Stimulated activated CD4-positive, alpha-beta T cell treated with anti-CD3 and anti-CD28 coated beads, TNF-alpha, amount 100 ng/mL, for 24 hours (primary cell): ENCODE measurements at places on chromosomes 5 and 9.

DNA sequence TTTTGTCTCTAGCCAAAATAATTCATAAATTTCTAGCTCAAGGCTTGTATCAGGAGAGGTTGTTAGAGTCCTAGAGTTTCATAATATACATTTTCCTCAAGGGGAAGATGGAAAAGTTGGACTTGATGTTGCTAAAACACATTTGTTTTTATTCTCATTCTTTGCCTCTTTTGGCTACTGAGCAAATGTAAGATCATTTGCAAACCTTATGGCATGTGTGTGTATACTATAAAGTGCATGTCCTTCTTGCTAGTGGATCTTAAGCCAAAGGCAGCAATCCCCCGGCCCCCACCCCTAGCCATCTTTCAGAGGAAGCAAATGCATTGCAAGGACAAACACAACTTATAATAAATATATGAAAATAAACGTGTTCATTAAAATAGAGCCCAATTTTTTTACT is 43.0 kb downstream of the ADAMTSL1 start:
- DNase-seq: no peak

- DNase-seq: no peak
These were observed 6.5 kb downstream of the LRRC26 start for GRCh38 chr9:137163365-137163715.

DNA sequence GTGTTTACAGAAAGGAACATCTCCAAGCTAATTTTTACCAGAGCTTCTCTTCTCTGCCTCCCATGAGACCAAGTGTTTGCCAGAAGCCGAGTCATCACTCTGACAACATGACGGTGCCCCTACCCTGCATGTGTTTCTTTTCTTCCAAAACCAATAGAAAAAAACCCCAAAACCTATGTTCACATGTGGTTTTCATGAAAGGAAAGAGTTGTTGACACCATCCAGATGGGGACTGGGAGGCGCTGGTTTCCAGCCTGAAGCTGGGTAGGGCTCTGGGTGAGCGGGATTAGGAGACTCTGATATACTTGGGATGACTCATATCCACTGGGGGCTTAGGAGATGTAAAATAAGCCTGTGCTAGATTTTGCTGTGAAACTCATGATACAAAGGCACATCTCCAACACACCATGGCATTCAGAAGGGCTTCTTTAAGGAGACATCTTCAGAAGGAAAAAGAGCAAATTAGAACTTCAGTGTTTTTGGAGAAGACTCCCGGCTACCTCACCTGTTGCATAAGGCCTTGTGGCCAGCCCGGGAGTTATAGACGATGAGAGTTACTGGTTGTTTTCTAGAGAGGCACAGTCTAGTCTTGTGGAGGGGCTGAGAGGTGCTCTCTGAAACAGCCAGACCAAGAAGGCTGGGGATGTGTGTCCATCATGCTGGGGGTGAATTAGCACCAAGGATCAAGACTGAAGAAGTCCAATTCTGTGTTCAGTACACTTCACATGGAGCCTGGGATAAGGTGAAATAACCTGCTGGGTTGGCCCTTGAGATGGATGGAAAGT is 108.9 kb upstream of the LHFPL2 start:
- no peak for DNase-seq

DNA sequence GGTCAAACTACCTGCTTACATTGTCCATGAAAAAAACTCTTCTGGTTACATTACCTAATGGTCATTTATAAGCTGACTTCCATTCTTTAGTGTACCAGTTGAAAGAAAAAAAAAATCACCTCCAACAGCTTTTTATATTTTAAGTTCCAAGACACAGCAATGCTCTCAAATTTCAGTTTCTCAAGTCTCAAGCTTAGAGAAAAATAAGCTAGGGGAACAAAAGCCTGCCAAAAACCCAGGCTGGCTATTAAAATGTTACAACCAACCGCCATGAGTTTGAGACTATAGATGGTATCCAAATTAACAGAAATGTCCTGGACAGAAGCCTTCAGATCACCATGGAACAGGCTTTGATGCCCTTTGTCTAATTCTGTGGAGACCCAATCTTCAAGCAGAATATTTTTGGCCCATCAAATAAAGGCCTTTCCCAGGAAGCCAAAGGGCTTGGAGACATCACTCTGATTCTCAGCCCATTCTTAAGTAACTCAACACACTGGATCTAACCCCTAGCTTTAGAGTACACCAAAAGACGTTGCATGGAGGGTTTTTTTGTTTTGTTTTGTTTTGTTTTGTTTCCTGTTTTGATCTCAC is 343.7 kb downstream of the GLIS3 start:
- no peak for DNase-seq

- no peak for DNase-seq
These were observed 84.0 kb upstream of the APC start for GRCh38 chr5:112653638-112654205.

GRCh38 chr5:166340039-166340438 is 1951.4 kb upstream of the WWC1 start:
- DNase-seq: no peak

- DNase-seq: no peak
These were observed 57.2 kb upstream of the LPAR1 start for GRCh38 chr9:111095441-111095840.

DNA sequence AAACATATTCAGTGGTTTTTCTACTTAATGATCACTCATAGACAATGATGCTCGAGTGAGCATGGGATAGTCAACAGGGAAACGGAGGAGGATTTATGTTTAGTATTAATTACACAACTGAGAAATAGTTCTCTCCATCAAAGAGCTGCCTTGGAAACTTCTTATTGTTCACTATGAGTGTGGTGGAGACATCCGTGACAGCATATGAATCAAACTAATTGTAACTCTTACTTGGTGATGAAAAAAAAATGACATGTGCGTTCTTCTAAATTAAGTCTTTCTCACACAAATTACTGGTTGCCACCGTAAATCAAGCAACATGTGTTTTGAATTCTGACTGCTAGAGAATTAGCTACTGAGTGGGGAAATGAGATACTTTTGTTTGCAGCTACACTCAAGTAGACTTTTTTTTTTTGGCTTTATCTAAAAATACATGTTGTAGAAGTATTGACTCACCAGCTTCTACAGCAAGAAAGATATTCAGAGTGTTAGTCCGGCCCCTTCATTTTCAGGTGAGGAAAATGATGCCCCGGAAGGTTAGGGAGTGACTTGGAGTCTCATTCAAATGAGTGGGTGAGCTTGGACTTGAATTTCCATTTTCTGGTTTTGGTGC is 179.4 kb downstream of the CFAP90 start:
- DNase-seq: no peak

DNA sequence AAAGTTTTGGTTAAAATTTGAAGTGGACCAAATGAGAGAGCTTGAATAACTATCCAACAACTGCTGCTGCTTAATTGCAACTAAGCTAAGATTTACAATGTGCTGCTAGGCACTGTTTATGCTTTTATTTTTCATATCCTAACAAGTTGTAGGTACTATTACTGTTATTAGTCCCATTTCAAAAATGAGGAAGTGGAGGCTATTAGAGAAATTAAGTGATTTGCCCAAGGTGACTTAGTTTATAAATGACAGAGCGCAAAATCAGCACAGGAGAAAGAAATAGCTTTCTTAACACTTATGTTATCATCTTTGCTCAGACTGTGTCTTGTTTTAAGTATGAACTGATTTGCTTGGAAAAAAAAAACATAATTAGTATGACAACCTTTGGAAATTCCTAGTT is 23.1 kb downstream of the WDR36 start:
- no peak for DNase-seq

GRCh38 chr5:127609011-127609410 is 39.9 kb upstream of the CTXN3 start:
- DNase-seq: no peak
